ENCODE measurements at places on chromosomes 1 and 21.

DNA sequence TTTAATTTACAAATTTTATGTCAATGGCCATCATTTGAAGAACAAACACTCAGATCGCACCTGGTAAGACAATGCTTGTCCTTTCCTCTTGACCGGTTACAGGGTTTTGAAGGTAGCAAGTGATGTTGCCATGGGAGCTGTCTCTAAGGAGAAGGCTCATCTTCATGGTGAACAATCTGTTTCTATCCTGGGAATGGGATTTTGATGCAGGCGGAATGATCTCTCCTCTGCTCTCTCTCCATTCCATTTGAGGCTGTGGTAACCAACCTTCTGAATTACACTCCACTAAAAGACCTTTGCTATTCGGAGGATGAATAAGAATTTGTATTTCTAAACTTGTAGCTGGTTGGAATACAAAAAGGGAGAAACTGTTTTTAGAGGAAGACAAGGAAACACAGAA lies 57.9 kb upstream of the SLC5A9 start:
- DNase-seq = no peak

DNA sequence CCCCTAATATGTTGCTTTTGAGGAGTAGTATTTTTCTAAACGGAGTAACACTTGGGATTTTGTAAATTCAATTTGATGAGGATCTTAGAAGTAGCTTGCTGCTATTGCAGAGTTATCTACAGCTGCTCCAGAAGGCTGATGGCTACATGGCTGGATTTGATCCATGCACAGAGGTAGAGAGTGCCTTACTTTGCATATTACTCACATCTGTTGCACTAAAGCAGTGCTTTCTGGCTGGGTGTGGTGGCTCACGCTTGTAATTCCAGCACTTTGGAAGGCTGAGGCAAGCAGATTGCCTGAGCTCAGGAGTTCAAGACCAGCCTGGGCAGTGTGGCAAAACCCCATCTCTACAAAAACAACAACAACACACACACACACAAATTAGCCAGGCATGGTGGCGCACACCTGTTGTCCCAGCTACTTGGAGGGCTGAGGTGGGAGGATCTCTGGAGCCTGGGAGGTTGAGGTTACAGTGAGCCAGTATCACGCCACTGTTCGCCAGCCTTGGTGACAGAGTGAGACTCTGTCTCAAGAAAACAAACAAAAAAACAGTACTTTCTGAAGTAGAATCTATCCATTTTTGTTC lies 24.6 kb downstream of the RALGPS2 start:
- no peak for DNase-seq

GRCh38 chr1:9037476-9038337 lies 11.5 kb upstream of the SLC2A7 start:
- DNase-seq = no peak

- DNase-seq = peak; percentile 13
Observed at GRCh38 chr1:53089478-53090226, 27.6 kb downstream of the PODN start.

DNA sequence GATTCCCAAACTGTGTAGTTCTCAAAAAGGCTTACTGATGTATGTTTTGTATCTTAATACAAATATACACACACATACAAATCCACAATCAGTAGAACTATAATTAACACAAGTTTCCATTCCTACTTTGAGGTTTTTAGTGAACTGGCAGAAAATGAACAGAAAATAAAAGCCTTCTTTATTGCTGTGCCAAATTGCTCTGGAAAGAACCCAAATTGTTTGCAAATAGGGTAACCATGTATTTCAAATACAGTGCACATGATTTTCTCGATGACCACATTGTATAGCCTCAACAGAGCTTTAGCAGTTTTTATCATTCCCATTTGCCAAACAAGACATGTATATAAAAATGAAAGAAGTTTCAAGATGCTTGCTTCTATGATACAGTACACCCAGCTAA lies 173.3 kb downstream of the COL24A1 start:
- no peak for DNase-seq

DNA sequence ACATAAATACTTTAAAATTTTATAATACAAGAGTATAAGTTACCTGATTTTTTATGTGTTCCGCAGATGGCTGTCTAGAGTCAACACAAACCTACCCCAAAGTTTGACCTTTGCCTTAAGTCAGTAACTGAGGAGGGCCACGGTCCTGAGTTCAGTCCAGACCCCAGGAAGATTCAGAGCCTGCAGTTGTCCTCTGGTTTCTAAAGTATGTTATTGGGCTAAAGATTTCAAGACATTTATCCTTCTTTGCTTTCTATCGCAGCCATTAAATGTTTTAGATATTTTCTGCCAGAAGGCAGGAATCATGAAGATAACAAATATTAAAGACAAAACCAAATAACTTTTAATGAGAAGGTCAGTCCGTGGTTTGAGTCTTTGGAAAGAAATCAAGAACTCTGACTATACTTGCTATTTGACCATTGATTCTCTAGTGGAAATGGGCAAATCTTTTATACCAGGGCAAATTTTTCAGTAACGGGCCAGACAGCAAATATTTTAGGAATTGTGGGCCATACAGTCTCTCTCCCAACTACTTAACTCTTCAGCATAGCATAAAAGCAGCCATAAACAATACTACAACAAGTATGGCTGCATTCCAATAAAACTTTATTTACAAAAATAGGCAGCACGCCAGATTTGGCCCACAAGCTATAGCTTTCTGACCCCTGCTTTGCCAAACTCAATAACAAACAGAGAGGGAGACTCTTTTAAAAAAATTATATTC lies 38.0 kb upstream of the HAO2 start:
- DNase-seq = peak; percentile 59

GRCh38 chr1:169724168-169724567 lies 9.7 kb downstream of the SELE start:
- DNase-seq = no peak

- no peak for DNase-seq
Observed at GRCh38 chr1:245133995-245134715, 20.6 kb upstream of the KIF26B start.

DNA sequence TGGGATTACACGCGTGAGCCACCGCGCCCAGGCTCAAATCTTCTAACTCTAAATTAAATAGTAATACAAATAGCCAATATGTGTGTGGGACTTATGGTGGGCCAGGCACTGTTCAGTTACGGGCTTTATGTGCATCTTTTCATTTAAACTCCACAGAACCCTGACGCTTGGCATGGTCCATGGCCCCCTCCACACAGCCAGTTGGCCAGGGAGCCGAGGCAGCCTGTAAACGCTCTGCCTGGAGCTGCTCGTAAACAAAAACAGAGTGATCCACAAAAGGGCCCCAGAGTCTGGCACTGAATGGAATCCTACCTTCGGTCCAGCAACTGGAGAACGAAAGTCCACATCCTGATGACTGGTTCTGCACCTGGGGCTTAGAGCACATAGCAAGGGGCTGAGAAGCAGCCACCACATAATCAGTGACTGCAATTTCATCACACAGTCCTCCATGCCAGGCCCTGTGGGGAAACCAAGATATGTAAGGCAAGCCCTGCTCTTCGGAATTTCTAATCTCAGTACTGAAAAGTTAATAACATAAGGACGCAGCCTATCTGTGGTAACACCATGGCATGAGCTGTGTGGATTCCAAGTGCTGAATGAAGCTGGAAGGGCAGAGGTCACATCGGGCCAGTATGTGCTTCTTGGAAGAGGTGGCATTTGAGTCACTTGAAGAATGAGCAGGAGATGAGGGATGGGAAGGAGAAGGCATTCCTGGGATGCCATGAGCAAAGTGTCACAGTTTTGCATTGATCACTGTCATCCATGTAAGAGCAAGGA lies 13.5 kb upstream of the ADAMTSL4 start:
- DNase-seq = peak; percentile 71

GRCh38 chr1:28412731-28413130 lies 43.2 kb downstream of the PHACTR4 start:
- DNase-seq = peak; percentile 13

GRCh38 chr1:39754026-39754570 lies 15.4 kb downstream of the PPIE start:
- no peak for DNase-seq

DNA sequence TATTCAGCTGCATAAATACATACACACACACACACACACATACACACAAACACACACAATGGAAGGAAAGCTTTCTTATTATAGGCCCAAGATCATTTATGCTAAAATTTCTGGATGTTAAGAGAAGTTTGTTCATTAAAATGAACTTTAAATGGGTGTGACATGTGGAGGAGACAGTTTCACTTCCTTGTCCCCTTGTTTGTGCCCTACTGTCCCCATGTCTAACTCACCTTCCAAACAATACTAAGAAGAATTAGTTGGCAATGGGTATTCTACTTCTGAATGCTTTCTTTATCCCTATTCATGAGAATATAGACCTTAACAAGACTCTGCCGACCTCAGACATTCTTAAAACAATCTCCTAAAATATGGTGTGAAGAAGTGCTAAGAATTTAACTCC lies 63.5 kb upstream of the NRIP1 start:
- no peak for DNase-seq

- no peak for DNase-seq
Observed at GRCh38 chr1:111219557-111220286, 7.8 kb upstream of the CHI3L2 start.

DNA sequence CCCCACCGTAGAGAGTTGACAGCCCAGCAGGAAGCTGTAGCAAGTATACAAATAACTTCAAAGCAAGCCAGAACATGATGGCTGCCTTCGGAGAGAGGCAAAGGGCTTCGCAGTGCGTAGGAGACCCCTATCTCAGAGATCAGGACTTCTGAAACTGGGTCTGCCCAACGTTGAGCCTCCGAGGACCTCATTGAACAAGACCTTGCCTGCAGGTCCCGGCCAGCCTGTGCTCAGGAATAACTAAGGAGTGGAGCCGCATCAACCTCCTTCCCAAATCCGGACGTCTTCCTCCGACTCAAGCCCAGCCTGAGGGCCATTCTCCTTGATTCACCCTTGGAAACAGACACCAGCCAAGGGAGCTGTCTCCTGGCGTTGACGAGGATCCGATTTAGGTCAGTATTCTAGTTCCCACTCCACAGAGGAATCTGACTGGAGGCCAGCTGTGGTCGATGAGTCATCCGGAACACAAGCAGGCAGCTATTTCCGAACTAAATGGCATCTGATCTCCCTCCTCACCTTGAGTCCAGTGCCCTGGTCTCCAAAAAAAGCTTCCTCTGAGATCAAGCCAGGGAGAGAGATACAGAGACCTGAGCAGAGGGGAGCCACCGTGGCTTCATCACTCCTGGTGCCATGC lies 166.5 kb upstream of the COA6 start:
- peak; percentile 38 for DNase-seq

- no peak for DNase-seq
Observed at GRCh38 chr1:61523893-61524605, 200.9 kb downstream of the TM2D1 start.

- peak; percentile 16 for DNase-seq
Observed at GRCh38 chr1:20634594-20635084, 1.4 kb downstream of the PINK1 start.

- DNase-seq = no peak
Observed at GRCh38 chr1:37609002-37609401, 13.3 kb upstream of the GNL2 start.

DNA sequence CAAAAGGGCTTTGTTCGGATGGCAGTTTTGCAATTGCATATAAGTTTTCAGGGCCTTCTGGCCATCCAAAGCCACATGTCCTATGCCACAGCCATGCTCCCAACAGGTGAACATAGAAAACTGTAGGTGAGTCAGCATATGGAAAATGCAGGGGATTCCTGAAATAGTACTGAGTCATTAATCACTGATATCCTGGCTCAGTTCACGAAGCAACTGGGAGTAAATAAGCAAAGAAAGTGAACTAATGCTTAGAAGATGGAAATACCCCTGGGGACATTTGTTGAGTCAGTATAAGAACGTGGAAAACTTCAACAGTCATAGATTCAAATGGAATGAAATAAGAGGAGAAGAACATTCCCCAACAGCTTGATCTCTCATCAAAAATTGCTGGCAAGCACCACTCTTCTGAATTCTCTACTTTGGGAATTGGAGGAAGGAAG lies 148.9 kb upstream of the RUNX1 start:
- peak; percentile 96 for DNase-seq

DNA sequence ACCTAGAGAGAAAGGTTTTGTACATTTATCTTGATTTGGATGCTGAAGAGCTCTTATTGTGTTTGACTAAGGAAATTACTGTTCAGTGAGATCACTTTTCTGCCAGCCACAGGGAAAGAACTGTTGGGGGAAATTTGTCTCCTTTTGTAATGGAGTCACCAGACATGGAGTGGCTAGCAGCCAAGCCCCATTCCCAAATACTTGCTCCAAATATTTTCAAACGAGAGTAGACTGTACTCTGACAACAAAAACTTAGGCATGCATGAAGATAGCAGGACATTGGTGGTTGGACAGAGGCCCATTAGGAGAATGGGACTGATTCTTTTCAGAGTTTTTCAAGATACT lies 21.1 kb downstream of the IPO9 start:
- DNase-seq = peak; percentile 87

DNA sequence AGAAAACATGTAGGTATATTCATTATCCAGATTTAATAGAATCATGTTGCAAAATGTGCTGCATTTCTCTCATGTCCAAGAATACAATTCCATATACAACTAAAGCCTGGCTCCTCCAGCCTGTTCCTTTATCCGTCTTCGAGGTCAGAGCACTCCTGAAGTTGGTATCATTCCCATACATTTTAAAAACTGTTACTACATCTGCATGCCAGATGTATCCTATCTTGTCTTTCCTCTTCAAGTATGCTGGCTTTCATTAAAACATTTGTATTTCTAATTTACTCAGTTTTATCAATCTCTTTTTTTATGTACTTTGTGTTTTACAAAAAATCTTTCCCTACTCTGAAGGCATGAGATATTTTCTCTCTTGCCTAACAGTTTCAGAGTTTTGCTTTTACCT lies 536.6 kb upstream of the USP24 start:
- no peak for DNase-seq

- DNase-seq = no peak
Observed at GRCh38 chr1:175498002-175498401, 245.4 kb downstream of the TNR start.

DNA sequence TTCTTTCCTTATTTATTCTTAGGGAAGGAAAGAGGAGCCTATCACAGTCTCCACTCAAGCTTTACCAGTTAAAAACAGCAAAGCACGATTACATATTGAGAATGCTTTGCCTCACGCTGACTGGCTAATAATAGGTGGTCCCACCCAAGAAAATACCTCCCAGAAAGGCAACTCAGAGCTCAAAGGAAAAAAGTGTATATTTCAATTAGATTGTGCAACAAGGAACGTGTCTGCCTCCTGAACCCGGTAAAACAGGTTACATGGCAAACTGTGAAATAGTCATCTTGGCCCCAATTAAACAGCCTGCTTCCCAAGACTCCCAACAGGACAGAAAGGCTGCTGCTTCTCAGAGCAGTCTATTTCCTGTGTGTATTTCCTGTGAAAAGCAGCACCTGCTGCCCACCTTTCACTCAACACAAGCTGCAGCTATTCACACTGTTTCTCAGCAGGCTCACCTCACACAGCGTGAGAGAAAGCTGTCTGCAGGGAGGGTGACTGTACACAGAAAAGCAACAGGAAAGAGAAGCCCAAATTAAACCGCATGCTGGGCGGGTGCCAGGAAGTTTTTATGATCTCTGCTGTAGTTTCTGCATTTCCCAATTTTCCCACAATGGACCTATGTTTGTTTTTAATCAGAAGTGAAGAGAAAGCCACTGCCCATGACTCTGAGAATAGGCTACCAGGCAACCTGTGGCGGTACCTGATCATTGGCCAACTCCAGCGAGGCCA lies 44.0 kb downstream of the URB1 start:
- no peak for DNase-seq

All from HFFc6 (cell line).